ENCODE measurements at places on chromosomes 7 and 10. TPM values are rescaled to one million over a fixed set of nuclear protein-coding genes. Genes with fewer than 3 reads are reported as not detected.

FGFR2 gene
- not detected for total RNA-seq

AGR2 gene
- not detected for total RNA-seq

HOXA3 gene
- not detected for total RNA-seq

IDI2 gene
- not detected for total RNA-seq

TNS3 gene
- 70.1 TPM for total RNA-seq

CARD11 gene
- total RNA-seq = 129 TPM

GRCh38 chr10:34864149-34865067, 49.3 kb upstream of the PARD3 start:
- DNase-seq = no peak
